ENCODE measurements at places on chromosomes 1 and 21.

GRCh38 chr21:41804381-41804780, 37.5 kb upstream of the RIPK4 start:
- DNase-seq = no peak

- no peak for DNase-seq
Observed at GRCh38 chr1:226512076-226512728, 36.4 kb upstream of the STUM start.

- no peak for DNase-seq
Observed at GRCh38 chr21:45571641-45572040, 29.4 kb upstream of the SLC19A1 start.

DNA sequence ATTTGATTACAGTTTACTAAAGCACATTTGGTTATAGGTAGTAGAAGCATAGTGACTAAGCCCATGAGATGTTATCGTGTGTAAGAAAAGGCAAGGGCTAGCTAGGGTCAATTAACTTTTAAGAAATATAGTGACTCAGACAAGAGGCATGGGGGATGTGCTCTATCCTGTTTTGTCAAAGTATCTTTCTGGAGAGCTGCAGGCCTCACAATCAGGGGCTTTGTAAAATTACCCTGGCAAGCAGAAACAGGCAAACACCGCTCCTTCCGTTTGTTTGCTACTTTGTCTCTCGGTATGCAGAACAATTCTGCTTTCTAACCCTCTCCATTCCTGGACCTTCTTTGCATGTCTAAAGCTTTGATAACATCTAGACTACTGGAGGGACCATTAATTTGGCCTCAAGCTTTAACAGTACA, 26.1 kb upstream of the ZNF697 start:
- DNase-seq = no peak

GRCh38 chr1:183870351-183871077, 65.6 kb downstream of the RGL1 start:
- no peak for DNase-seq

DNA sequence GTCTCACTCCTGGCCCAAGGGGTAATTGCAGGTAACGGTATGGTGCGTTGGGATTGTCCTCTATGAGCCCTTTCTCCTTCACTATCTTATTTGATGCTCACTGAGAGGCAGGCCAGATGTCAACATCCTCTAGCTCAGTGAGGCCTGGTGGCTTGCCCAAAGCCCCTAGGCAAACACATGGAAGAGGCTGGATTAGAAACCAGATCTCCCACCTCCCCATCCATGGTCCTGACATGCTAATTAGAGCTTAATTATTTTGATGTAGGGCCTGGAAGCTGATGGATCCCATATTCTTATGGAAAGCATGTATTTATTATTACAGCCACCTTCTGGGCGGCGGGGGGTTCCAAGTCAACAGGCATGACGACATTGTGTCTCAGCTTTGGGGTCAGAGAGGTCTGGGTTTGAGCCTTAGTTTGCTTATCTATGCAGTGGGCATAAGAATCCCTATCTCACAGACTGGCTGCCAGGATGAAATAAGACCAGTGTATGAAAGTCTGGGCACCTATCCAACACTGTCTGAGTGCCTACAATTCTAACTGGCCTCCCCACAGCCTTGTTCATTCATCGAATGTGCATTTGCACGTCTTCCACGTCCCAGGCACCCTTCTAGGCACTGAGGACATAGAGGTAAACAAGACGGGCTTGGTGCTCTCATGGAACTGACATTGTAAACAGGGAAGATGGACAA, 6.2 kb downstream of the SMPDL3B start:
- no peak for DNase-seq

- DNase-seq = peak; percentile 84
Observed at GRCh38 chr1:203663294-203663693, 36.7 kb downstream of the ATP2B4 start.

DNA sequence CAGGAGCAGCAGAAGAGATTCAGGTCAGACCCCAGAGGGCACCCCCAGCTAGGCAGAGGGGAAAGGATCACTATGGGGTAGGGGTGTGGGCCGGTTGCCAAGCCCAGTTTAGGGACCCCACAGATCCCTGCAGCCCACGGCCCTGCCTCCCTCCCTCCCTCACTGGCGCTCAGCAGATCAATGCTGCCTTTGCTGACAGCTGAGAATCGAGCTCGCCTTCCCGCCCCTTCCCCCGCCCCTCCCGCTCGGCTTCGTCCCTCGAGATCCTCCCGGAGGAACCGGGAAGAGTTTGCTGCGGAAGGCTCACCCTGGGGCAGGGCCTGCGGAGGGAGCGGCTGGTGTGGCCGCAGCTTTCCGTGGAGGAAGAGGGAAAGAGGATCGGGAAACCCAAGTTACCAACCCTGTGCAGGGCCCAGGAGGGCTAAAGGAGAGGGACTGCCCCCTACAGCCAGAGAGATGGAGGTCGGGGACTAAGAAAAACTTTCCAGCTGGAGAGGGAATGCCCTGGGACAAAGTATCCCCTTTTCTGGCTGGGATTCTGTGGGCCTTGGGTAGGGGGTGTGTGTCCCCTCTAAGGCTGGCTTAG, 1.1 kb upstream of the KCNQ4 start:
- DNase-seq = no peak

- peak; percentile 41 for DNase-seq
Observed at GRCh38 chr1:97943354-97943753, 22.5 kb upstream of the DPYD start.

GRCh38 chr1:84959294-84959693, 37.6 kb downstream of the MCOLN2 start:
- DNase-seq = no peak

DNA sequence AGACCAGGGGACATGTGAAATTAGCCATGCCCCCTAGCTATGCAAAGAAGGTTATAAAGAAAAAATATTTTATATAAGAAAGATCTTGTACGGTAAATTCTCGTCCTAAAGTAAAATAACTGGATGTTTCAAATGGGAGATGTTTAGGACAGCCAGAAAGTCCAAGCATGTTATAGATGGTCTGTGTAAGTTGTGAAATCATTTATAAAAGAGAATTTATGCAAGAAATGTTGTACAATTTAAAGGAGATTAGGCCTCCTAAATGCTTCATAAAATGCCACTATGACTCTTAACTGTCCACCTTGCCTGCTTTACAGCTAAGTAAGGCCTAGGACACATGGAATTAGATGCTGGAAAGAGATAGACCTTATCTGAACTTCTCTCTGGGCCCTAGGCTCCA, 118.1 kb upstream of the POGK start:
- DNase-seq = no peak

DNA sequence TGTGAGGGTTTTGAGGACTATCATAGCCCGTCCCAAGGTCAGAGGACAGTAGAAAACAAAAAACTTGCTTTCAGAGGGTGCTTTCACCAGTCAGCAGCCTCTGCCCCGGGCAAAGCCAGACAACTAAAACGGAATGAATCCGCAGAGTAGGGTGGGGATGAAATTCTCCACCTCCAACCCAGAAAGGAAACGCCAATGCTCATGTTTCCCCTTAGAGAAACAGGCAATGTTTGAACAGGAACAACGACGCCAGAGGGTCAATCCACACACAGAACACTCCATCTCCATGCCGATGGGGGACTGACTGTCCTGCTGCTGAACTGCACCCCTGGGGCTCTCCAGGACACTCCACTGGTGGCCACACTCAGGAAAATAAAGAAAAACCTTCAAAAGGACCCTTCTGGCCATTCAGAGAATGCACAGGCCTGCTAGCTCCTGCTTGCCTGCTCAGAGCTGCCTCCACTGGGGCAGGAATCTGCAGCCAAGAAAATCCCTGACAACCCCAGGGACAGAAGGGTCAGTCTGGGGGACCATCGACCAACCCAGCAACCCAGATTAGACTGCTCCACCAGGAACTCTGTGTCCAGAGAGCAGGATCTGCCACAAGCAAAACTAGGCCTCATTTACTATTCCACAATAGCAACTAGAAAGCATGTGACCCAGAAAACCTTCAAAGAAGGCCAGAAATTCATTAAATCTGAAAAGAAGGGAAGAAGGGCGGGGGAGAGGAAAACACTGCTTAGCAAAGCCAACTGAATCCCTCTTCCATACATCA, 116.0 kb downstream of the TOMM20 start:
- no peak for DNase-seq

DNA sequence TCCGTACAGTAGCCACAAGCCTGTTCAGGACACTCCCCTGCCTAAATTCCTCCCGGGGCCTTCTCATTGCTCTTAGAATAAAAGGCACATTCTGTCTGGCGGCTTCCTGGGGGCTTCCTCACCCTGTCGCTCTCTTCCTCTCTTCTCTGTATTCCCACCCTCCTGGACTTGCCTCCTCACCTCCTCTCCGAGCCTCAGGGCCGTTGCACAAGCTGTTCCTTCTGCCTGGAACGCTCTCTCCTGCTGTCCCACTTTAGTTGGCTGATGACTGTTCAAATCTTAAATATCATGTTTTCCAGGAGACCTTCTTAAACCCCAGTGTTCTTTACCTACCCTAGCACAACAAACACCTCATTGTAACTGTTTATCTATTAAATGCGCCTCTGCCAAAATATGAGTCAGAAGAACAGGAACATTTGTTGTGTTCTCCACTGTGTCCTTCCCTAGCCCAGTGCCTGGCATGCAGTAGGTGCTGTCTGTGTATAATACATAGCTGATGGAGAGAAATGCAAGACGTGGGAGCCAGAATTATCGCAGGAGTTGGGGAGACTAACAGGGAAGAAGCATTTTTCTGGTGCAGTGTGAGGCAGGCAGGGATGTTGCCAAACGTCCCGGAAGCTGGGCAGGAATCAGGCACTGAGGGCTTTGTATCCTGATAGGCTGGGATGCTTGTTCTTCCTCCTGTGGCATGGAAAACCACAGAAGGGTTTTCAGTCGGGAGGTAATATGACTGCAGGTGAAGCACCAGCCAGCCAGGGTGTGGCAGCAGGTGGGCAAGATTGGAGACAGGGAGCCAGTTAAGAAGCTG, 24.1 kb upstream of the THRAP3 start:
- DNase-seq = no peak

DNA sequence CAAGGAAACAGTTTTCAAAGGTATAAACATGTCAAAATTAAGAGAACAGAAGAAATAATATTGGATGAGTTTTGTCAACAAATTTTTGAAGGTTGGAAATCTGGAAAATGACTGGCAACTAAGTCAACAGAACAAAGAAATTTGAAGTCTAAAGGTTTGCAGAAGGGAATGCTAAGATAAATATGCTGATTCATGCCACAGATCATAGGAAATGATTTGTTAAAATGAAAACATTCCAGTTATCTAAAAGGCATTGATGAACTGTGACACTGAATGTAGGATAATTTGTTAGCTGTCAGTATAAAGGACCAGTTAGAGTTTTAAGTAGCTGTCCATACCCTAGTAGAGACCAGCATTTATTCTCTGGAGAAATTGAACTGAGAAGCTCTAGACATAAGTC, 157.9 kb upstream of the CHRM3 start:
- no peak for DNase-seq

DNA sequence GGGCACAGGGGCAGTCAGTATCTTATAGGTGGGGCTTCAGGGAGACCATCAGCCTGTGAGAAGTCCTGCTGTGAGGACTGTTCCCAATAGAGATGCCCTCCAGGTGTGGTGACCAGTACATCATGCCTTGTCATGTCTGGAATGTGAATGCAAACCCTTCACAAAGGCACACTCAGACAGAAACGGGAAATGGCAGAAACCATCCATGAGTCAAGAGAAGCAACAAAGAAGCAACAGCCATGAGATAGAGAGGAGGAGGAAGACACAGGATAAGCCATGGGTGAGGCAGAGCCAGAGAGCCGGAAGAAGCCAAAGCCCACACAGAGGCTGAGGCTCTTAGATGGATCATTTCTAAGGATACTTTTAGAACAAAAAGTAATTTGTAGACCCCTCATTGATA, 20.1 kb upstream of the ZP4 start:
- DNase-seq = no peak

- no peak for DNase-seq
Observed at GRCh38 chr1:54615531-54616279, 7.6 kb downstream of the FAM151A start.

DNA sequence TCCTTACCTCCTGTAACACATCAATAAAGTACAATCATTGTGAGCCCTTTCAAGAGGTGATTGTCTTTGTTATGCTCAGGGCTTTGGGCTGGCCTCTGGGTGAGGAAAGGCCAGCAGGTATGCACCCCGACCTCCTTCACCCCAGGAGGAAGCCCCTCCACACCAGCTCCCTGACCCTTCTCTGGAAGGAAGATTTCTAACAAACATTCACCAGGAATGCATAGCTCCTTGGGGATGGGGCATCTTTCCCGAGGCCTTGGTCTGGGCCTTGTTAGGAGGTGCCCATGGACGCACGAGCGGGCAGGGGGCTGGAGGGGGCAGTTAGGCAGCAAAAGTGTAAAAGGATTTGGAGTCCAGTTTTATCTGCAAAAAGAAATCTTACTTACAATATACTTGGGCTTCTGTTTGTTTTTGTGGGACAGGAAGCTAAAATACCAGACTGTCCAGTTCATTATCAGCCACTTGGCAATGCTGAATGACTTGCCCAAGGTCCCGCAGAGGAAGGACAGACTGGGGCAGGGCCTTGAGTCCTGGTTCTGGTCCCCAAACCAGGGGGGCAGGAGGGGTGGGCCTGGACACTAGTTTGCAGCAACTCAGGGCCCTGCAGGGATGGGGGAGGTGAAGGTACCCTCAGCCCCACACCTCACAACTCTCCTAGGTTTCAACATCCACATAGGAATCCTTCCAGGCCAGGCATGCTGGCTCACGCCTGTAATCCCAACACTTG, 10.1 kb downstream of the ZC3H12A start:
- DNase-seq = no peak

- DNase-seq = no peak
Observed at GRCh38 chr21:34673006-34673405, 4.2 kb downstream of the CLIC6 start.

GRCh38 chr1:166857995-166858394, 18.1 kb downstream of the TADA1 start:
- DNase-seq = no peak

DNA sequence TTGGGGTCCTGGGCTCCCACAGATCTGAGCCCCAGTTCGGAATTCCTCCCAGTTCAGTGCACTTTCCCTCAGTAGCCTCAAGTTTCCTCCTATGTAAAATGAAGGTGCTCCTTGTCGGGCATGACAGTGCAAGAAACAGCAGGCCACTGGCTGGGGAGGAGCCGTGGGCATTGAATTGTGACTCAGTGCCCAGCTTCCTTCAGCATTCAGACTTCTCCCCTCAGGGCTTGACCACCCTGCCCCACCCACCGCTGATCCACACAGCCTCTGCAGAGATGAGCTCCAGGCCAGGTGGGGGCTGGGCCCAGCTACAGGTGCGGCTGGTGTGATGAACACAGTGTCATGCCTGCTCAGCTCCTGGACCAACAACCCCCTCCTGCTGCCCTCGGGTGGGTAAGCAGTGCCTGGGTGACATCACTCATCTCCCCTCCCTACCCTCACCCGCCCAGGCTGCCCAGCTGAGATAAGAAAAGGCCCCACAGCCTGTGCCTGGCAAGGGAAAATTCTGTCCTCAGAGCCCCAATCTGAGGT, 4.9 kb downstream of the MOB3C start:
- DNase-seq = no peak

- DNase-seq = no peak
Observed at GRCh38 chr1:158251163-158251562, 3.1 kb upstream of the CD1A start.

- no peak for DNase-seq
Observed at GRCh38 chr1:12063141-12064072, at the start of gene TNFRSF8. Gene TNFRSF8, plus strand, starts transcription at chr1:12063303. Its CDS starts 296 bp downstream, at chr1:12063599.

- DNase-seq = no peak
Observed at GRCh38 chr1:240217403-240217802, 125.7 kb downstream of the FMN2 start.
